ENCODE measurements at places on chromosomes 4 and X.

- DNase-seq: no peak
These were observed 112.6 kb upstream of the FAM9A start for GRCh38 chrX:8913655-8914409.

DNA sequence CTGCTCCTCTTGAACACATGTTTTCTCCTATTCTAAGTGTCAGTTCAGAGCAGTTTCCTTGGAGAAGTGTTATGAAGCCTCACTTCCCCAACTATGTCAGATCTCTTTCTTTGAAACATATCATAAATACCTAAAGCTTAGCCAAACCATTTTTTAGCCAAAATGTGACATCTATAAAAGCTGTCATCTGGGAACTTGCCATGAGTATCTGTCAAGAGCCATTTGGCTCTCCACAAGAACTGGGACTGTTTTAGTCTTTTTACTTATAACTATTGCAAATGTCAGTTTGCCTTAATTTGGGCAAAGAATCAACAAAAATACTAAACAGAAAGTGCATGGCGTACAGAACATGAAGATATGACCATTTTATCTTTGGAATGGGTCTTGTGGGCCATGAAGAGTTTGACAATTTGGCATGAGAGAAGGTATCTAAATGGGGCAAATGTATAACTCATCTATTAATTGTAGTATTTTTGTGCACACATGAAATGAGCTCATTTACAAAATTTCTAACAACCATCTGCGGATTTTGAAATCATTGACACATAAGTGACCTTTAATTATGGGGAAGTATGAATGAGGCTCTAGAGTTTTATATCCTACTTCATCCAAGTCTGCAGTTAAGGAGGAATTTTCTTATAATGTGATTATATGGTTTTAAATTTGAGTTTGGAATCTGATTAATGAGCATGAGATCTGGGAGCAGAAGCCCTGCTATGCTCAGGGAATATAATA, 129.1 kb upstream of the PACRGL start:
- no peak for DNase-seq

DNA sequence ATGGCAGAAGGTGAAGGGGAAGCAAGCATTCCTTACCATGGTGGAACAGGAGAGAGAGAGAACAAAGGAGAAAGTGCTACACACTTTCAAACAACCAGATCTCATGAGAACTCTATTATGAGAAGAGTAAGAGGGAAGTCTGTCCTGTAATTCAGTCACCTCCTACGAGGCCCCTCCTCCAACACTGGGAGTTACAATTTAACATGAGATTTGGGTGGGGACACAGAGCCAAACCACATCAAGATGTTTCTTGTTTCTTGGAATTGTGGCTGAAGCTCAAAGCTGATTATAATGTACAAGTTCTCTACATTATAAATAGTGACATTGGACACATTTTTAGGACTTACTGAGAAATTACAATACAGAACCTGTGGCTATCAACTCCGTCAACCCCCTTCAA, 29.5 kb upstream of the TAPT1 start:
- no peak for DNase-seq

DNA sequence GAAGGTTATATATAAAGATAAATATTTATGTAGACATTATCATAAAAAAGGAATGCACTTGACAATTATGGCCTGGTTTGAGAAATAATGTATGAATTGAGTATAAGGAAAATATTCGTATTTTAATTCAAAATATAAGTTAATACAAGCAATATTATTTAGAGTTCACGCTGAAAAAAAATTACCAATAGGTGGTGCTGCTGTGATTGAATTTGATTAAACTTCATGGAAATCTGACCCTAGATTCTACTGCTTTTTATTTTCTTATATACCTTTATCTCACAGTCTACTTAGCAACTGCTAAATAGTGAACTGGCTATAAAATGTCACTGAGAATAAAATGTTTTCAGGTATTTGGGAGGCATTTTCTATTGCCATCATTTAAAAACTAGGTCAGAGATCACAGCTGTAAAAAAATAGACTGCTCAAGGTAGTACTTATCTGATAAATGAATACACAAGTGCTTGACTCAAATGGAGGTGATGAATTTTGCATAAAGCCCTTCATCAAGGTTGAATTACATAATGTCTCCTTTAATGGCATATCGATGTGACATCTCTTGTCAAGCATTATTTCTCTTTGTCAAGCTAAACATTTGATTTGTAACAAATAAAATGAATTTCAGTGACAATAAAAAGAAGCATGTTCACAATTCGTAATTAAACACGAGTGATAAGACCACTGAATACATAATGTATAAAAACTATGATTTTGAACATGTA, 1638.8 kb upstream of the PCDH7 start:
- DNase-seq: no peak

DNA sequence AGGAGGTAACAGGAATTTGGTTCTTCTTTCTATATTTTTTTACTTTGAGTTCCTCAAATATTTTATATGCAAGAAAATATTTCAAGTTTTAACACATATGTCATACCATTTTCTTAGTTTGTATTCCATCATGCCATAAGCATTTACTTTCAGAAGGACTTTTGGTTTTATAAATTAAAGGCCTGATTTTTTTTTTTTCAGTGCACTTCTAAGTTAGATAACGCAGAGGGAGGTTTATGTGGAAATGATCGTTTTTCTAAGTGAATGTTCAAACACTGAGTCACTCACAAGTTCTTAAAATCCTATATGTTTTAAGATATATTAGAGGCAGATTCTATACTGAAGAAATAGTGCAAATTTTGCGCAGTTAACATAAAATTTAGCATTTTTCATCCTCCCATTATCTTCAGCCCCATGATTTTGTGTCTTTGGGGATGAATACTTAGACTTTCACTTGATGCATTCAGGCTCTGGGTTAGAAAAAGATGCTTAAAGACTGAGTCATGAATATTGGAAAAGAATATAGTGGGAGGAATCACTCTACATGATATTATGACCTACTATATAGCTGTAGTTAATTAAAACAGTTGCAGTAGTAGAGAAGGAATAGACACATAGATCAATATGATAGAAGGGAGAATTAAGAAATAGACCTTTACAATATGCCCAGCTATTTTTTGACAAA, 54.9 kb downstream of the COL4A5 start:
- DNase-seq: no peak

DNA sequence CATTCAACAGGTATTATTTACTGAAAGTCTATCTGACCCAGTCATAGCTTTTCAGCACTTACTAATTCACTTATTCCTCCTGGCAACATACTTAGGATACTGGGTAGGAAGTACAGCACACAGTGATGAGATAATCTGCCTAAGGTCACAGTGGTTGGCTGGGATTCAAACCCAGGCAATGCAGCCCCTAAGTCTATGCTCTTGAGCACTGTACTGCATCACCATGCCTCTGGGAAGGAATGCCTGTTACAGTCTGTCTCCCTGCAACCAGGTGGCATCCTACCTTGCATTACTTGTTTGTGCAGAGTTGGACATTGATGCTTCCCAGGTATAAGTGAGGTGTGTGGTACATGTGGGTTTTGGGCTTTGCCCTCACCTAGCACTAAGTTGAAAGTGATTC, 21.5 kb upstream of the LRAT start:
- no peak for DNase-seq
